ENCODE measurements at places on chromosomes 4 and X.

DNA sequence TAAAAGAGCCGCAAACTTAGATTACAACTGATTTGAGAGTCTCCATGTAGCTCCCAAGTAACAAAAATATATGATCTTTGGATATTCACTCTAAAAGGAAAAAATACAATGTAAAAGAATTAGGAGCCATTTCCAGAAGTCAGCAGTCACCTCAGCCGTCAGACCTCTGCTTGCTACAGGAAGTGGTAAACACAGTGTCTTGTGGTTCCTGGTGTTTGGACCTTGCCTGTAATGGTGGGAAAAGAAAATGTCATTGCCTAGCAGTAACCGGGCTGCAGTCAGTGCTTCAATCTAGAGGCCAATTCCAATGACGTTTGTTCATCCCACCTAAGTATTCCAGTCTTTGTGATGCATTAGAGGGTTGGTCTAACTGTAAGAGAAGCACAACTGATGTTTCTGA lies 28.9 kb upstream of the SMIM31 start:
- DNase-seq = no peak

DNA sequence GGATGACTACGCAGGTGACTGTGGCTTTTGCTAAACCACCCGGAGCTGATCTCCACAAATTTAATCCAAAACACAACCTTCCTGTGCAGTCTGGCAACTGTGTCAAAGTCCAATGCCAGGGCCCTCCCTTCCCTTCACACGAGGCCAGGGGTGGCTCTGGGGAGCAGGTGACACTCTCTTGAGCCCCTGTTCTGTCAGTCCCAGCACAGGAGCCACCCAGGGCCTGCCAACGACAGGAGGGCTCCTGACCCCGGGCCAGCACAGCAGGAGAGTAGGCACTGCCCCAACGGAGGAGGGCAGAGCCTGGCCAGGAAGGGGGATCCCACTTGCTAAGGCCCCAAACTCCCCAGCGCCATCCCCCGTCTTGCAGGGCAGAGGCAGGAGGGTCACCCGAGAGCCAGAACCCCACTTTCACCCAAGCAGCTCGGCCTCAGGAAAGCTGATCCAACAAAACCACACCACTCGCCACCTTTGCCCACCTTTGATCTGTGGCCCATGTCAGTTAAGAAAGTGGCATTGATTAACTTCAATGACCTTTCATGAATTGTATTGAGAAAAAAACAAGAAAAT lies 44.7 kb downstream of the FAM53A start:
- no peak for DNase-seq

DNA sequence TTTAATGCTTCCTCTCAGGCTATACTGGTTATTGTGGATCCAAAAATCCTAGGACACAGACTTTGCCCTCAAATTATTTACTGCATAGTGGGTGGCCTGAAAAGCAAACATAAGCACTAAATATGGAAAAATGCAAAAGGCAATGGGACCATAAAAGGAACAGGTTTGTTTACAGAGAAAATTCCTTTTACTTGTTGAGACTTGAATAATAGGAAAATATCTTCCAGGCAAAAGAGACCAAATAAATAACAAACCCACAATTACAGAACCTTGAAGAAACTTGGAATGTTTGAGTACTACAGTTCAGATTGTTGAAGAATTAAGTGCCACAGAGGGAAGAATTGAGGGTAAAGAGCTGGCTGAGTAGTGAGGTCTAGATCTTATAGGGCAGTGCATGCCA lies 711.0 kb downstream of the C4orf33 start:
- DNase-seq = no peak

- DNase-seq = no peak
Measured at GRCh38 chr4:175087145-175087544, 169.0 kb downstream of the ADAM29 start.

GRCh38 chr4:1077711-1078477 lies 35.5 kb downstream of the RNF212 start:
- no peak for DNase-seq

GRCh38 chr4:6362896-6363295 lies 93.2 kb downstream of the WFS1 start:
- no peak for DNase-seq

- no peak for DNase-seq
Measured at GRCh38 chrX:53445977-53446376, 11.8 kb upstream of the HSD17B10 start.

GRCh38 chrX:69033936-69034335 lies 131.3 kb downstream of the PJA1 start:
- DNase-seq = no peak

DNA sequence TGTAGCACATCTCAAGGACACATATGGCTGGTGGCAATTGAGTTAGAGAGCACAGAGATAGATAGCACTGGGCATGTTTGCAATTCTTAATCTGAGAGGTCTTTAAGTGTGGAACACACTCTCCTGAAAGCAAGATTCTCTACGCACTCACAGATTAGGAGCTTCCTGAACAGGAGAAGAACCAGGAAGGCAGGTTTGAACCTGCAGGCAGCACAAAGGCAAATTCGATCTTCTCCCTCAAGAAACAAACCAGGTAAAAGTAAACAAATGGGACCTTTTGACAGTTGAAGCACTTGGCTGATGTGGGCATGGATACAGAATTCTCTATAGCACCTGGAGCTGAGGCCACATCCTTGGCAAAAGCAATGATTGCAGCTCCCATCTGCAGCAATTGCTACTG lies 24.3 kb downstream of the HS3ST1 start:
- DNase-seq = no peak

GRCh38 chr4:153297116-153297515 lies 47.4 kb upstream of the MND1 start:
- DNase-seq = no peak

GRCh38 chr4:168652755-168653154 lies 155.9 kb downstream of the PALLD start:
- no peak for DNase-seq

- DNase-seq = no peak
Measured at GRCh38 chr4:76485450-76485849, 50.4 kb downstream of the SHROOM3 start.

DNA sequence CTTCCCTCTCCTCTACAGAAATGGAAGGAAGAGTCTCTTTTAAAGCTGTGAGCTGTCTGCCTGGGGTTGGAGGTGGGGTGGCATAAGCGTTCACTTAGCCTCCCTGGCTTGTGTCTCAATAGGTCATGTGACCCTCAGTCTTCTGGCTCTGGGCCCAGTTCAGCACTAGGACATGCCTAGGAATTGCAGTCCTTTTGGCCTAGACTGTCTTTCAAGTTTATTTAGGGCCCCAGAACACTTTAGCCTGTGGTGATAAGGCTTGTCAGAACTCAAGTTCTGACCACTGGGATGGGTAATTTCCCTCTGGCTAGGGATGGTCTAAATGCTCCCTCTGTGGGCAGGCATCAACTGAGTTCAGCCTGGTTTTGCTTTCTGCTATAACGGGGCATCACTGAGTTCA lies 34.3 kb upstream of the ARMCX4 start:
- no peak for DNase-seq

DNA sequence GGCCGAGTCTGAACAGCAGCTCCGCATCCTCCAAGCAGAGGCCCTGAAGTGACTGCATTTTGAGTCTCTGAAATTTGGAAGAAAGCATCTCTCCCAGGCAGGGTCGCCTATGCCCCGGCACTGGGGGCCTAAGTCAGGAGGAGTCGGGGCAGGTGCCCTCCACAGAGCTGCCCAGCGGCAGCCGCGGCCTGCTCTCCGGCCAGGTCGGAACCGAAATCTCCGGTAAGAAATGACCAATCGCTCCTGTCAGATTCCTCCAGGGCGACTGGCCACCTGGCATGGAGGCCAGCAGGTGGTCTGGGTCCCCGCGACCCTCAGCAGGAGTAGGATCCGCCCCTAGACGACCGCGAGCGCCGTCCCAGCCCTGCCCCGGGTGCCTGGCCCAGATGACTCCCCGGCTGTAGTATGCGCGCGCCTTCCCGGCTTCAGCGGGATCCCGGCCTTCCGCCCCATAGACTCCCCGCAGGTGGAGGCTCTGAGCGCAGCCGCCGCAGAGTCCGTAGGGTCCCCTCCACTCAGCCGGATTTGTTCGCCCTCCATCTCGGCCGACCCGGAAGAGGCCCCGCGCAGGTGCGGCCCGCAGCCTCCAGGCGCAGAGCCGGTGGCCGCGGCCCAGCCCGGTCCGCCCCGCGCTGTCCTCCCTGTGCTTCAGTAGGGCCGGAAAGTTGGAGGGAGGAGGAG lies 1.5 kb downstream of the NKX1-1 start:
- DNase-seq = no peak

- DNase-seq = no peak
Measured at GRCh38 chr4:155007660-155008176, 200.7 kb upstream of the NPY2R start.

DNA sequence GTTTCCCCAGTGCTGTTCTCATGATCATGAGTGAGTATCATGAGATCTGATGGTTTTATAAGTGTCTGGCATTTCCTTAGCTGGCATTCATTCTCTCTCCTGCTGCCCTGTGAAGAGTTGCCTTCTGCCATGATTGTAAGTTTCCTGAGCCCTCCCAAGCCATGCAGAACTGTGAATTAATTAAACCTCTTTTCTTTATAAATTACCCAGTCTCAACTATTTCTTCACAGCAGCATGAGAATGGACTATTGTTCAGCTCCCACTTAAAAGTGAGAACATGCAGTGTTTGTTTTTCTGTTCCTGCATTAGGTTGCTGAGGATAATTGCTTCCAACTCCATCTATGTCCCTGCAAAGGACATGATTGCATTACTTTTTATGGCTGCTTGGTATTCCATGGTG lies 311.7 kb upstream of the CTSO start:
- DNase-seq = no peak

GRCh38 chrX:11789809-11790208 lies 31.8 kb downstream of the MSL3 start:
- no peak for DNase-seq

DNA sequence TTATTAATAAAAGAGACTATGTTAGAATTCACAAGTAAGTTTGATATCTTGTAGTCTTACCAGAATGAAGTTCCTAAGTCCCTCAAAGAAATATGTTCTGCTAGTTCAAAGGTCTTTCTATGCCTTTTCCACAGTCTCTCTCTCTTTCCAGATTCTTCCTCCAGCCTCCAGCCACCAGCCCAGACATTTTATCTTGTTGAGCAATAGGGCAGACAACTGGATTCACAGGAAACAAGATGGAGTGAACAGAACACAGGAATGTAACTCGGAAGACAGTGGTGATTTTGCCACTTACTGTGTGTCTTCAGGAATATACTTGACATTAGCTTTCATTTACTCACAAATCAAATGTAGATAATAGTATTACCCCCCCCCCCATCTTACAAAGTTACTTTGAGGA lies 17.1 kb upstream of the CPEB2 start:
- DNase-seq = no peak

- DNase-seq = no peak
Measured at GRCh38 chr4:139525414-139525813, 30.6 kb downstream of the SETD7 start.

DNA sequence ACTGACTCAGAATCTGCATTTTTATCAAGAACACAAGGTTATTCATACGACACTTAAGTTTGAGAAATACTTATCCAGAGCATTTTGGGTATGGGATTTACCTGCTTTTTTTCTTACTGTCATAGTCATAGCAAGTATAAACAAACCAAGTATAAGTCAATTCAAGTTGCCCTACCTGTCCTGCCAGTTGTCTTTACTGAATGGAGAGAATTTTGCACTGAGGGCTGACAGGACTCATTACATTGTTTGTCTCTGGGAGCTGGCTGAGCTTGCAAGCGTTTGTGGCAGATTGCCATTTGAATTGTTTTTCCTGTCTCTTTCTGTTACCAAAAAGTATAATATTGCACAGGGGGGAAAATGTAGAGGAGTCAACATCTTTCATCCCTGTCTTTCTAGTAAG lies 278.9 kb upstream of the MAGEC2 start:
- no peak for DNase-seq

DNA sequence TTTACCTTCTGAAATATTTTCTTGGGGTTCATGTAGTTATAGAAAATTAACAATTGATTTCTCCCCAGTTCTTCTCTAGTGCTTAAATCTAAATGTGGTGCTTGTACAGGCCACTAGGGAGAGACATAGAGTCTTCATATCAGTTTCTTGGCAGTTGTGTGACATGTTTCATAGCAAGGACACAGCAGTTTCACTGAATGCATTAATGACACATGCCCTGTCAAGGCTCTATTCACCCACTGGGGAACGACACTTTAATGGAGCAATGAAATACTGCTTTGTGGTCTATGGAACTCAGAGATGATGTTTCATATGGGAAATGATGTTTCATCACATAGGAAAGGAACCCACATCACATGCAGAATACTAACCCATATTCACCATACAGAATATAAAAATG lies 2.8 kb downstream of the VEGFC start:
- DNase-seq = peak; percentile 36

DNA sequence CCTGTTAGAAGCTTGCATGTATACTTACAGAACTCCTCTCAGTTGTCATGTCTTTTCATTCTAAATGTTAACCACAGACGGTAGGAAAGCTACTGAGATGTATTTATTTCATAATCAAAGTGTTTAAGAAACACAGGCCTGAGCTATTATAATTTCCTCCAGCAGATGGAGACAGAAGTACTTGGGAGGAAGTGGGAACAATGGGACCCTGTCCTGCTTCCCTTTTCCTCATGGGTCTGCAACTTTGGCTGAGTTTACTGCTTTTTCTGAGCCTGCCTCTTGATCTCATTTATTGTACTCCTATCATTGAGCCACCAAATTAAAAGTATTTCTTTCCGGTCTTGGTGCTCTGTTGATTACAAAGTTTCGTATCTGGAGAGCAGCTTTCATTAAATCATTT lies 67.7 kb upstream of the SPANXN2 start:
- no peak for DNase-seq

DNA sequence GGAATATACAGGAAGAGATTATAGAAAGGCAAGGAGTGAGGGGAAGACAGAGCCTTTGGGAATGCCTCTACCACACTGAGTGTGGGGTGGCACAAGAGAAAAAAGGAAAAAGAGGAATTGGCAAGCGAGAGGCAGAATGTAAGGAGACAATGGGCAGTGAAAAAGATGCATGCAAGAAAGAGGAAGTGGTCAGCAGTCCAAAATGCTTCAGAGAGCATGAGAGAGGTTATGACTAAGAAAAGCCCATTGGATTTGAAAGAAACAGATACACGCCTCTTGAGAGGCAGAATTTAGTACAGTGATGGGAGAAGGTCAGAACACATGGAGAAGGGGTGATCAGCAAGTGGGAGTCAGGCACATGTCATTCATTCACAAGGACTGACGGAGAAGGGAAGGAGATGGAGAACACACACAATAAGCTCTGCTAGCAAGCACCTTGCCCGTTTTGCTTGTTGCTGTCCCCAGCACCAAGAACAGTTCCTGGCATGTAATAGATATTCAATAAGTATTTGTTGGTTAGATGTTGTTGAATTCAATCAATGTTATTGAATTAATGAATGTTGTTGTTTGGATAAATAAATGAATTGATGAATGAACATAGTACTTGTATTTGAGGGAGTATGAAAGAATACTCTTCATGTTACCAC lies 6.3 kb downstream of the DCHS2 start:
- DNase-seq = no peak

DNA sequence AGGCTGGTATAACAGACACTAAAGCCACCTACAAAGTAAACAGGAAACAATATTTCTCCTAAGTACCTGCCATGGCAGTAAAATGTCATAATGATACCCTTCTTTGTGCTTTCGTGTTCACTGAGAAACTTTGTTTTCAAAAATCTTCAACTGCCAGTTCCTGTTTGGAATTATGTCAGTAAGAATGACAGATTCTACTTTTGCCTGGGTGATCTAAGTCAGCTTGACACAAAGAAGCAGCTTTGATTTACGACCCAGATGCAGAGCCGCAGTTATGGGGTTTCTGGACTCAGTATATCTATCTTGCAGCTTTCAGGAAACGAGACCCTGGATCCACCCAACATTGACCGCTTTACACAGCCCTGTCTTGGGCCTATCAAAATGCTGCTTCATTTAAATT lies 71.2 kb downstream of the SNX25 start:
- no peak for DNase-seq

GRCh38 chrX:17529151-17529745 lies 154.2 kb downstream of the NHS start:
- peak; percentile 10 for DNase-seq
